ENCODE measurements at places on chromosomes 6 and 20. TPM values are rescaled to one million over a fixed set of nuclear protein-coding genes. Genes with fewer than 3 reads are reported as not detected.

DNA sequence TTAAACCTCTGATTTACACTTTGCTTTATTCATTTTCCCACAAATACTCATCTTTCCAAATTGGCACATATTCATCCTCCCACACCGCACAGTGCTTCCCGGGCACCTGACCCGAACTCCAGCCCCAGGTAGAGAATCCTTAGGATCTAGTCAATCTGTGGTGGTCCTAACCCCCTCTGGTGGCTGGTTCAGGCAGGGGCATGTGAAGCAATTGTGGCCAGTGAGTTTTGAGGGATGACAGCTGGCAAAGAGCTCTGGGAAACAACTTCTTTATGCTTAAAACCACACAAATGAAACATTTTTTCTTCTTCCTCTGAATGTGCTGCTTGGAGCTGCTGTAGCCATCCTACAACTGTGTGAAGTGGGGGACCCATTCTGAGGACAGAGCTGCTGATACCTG is 54.7 kb downstream of the ELOVL5 start:
- peak; percentile 51 for DNase-seq

DNA sequence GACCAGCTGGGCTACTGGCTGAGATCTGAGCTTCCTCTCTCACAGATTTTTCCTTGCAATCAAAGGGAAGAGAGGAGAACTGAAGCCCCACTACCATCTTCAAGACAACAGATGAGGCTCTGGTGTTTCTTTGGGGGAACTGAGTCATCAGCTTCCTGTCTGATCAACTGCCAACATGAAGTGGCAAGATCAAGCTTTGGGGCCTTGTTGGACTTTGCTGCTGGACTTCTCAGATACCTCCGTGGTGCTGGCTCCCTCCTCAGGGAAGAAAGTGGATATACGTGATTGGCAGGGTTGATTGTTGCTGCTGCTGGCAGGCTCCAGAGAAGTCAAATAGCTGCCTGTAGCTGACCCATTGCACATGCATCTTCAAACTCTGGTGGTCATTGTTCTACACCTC is 3.6 kb upstream of the TOX2 start:
- no peak for DNase-seq

GRCh38 chr20:11682285-11682684 is 235.4 kb upstream of the BTBD3 start:
- no peak for DNase-seq

DNA sequence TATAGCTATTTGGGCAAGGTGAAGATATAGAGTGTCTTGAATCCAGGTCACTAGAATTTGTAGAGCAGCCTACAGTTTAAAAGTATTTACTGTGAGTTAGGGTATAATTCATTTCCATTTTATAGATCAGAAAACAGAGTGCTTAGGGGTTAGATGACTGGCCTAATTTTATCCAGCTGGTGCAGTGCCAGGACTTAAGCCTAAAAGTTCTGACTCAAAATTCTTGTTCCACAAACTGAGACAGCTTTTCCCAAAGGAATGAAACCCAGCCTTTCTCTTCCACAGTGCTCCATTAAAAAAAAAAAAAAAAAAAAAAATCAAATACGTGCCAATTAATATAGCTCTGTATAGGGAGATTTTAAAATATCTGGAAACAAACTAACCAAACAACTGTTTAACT is 441.0 kb upstream of the MARCKS start:
- DNase-seq = no peak

DNA sequence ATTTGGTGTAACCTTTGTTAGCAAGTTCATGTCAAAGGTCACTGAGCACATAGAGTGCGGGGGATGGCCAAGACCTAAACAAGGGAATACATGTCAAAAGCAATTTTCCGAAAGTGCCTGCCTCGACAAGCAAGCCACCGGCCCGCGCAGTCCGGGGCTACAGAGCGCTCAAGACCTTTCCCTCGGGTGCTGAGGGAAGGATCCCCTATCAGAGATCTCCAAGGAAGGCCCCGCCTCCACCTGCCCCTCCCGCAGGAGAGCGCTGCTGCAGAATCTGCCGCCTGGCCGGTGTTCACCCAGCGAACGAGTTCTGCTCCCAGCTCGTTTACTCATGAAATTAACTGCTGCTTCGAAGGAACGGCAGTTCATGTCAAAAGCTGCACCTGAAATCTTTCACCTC is 252.7 kb downstream of the BMP7 start:
- DNase-seq = peak; percentile 37

The WFDC10B gene
- not detected for total RNA-seq
